ENCODE measurements at places on chromosomes 4 and X. TPM values are rescaled to one million over a fixed set of nuclear protein-coding genes. Genes with fewer than 3 reads are reported as not detected.

DNA sequence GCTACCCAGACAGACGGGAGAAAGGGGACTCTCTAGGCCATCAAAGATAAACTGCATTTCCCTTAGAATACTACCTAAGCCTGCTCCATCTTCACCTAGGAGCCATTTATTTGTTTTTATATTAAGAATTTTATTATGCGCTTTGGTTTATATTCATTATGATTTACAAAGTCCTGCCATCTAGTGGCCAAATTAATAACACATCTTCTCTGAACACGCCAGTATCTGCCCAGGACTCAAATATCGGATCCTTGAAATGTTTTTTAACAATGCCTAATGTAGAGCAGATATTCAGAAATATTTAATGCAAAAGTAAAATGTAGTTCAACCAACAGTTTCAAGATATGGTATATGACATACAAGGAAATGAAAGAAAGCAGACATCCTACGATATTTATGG is 20.8 kb upstream of the PRPS2 start:
- DNase-seq: no peak

DNA sequence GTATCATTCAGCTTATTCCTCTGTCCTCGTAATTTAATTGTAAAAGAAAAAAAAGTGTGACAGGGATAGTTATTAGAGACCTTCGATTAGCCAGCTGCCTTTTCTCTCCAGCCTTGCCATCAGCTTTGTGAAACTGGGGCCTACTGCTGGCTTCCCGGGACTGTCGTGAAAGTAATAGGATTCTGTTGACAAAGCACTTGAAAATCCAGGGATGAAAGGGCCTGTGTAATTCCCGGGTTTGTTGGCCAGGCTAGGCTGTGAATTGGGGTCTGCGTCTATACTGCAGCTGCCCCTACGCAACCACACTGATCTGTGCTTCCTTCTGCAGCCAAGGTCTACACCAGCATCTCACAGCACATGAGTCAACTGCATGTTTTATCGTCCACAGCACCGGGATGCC is 120.4 kb upstream of the SCML1 start:
- DNase-seq: no peak

GRCh38 chr4:46270986-46271596 is 118.8 kb downstream of the GABRA2 start:
- DNase-seq: no peak

DNA sequence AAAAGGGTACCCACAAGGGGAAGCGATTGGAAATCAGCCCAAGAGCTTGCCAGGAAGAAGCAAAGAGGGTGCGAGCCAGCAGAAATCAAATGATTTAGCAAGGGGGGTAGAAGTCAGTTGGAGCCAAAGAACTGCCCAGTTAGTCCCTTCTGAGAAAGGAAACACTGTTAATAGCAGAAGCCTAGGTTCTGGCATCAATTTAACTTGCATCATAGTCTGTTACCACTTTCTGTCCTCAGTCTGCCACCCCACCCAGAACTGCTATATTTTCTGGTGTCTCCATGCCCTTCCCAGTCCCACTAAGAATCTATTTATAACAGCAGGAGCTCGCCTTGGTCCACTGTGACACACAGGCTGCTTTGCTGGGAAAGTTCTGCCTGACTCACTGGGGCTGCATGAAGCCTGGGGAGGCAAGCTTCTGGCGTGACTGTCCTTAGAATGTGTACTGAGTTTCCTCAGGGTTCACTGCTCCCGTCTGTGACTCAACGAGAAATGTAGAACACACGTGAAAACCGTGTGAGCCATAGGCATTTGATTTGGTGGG is 157.8 kb upstream of the TTC29 start:
- no peak for DNase-seq

DNA sequence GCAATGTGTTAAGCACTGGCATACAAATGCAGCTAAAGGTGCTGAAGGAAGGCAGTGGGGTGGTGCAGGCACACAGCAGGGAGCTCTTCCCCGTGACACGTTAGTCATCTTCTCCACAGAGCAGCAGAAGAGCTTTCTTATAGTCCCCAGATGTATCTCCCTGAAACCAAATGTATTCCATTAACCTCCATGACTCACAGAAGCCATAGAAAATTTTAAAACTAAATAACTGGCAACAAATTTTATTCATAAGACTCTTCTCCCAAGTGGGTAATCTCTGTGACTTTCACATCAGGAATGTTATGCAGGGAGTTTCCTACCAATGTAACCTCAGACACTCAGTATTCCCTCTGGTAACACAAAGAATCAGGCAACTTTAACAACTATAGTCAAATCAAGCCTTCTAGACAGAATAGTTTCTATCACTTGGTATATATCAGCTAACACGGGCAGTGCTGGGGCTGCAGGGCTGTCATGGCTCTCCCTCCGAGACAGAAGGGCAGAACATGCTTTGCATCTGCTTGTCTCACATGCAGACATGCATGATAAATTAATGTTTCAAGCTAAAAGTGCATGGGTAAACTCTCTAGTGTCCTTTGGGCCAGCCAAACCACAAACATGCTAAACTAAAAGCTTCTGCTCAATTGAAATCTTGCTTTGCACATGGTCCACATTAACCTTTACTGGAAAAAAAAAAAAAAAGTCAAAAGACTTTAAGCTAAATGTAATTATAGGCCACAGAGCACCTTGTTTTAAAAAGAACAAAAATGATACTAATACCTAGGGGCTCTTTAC is 28.2 kb downstream of the ANXA5 start:
- no peak for DNase-seq

DNA sequence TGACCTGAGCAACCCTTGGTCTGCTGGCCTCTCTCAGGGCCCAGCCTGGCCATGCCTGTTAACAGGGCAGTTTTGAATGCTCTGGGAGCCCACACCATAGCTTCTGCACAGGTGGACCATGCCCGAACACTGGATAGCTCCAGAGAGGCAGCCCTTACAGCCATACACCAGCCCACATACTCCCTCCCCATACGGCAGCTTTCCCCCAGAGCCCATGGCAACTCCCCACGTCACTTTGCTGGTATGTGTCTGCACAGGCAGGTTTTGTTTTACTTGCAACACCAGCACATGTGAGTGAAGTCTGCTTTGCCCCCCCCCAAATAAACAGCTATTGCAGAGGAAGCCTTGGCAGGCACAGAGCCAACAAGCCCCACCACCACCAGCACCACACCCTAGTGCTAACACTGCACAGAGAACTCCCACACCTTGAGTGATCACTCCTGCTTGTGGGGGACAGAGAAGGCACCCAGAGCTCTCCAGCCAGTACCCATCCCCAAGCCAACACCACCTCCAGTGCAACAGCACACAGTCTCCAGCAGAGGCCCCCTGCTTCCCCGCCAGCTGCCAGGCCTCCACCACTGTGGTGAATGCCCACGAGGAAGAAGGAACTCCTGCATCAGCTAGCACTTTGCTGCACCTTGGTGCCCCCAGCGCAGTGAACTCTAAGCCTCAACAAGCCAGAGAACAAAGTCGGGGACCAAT is 87.3 kb downstream of the STPG2 start:
- no peak for DNase-seq

- DNase-seq: no peak
Measured at GRCh38 chr4:153467897-153468262, 1.7 kb downstream of the TMEM131L start.

- no peak for DNase-seq
Measured at GRCh38 chr4:73606465-73606974, 13.7 kb downstream of the RASSF6 start.

GRCh38 chr4:96809563-96809962 is 969.7 kb downstream of the PDHA2 start:
- no peak for DNase-seq

DNA sequence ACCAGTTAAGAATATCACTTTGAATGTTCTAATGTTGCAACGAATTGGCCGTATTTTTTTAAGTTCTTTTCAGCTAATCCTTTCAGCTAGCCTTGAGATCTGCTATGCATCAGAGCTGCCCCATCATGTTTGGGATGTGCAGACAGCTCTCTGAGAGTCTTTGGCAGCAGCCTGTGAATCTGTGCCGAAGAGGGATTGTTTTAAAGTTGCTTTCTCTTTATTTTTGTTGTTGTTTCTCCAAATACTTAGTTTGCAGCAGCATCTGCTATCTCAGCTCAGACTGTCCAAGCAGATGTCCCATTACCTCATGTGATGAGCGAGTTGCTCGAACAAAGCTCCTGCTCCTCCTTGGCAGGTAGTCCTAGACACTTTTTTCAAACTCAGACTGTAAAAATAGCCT is 1002.5 kb upstream of the INTU start:
- no peak for DNase-seq

Gene CT45A9
- not detected for total RNA-seq

Gene SPANXD
- not detected for total RNA-seq

Gene AFF2
- 0.30 TPM for total RNA-seq

Gene RHOXF1
- total RNA-seq: not detected

Gene SOD3
- 69.8 TPM for total RNA-seq

Gene CLCN4
- total RNA-seq: 30.0 TPM
